ENCODE measurements at places on chromosomes 16 and 17. TPM values are rescaled to one million over a fixed set of nuclear protein-coding genes. Genes with fewer than 3 reads are reported as not detected.

The TMC8 gene
- total RNA-seq: 0.17 TPM

The GLP2R gene
- total RNA-seq: not detected

The CYB5B gene
- 80.6 TPM for total RNA-seq

The CHAD gene
- total RNA-seq: not detected

The MYH2 gene
- not detected for total RNA-seq

The ZNF469 gene
- total RNA-seq: 2.8 TPM

The LCMT1 gene
- total RNA-seq: 51.8 TPM

The FOXN1 gene
- total RNA-seq: not detected

The ABCA6 gene
- 0.84 TPM for total RNA-seq

The LHX1 gene
- total RNA-seq: not detected

The IKZF3 gene
- not detected for total RNA-seq

The MEIOB gene
- not detected for total RNA-seq

The ABCC6 gene
- not detected for total RNA-seq

The NOD2 gene
- not detected for total RNA-seq

The DHODH gene
- 6.2 TPM for total RNA-seq

The B3GNT9 gene
- 25.1 TPM for total RNA-seq

The CCL11 gene
- total RNA-seq: not detected

The GINS2 gene
- 34.6 TPM for total RNA-seq

The JUP gene
- total RNA-seq: 31.1 TPM

The MCRIP1 gene
- 139 TPM for total RNA-seq

The TNP2 gene
- not detected for total RNA-seq

The P2RX1 gene
- total RNA-seq: under 0.01 TPM

The ASGR1 gene
- total RNA-seq: 1.2 TPM

The MMP15 gene
- 2.2 TPM for total RNA-seq

The C17orf67 gene
- total RNA-seq: 1.3 TPM

The TEX14 gene
- total RNA-seq: not detected

The FAM83G gene
- total RNA-seq: 11.6 TPM

The OR1F1 gene
- not detected for total RNA-seq

The CCDC57 gene
- 11.1 TPM for total RNA-seq

The RCVRN gene
- total RNA-seq: not detected

The TNFSF13 gene
- 1.2 TPM for total RNA-seq

The LYRM9 gene
- total RNA-seq: 7.4 TPM

The MOSMO gene
- 16.9 TPM for total RNA-seq

The PDIA2 gene
- 0.17 TPM for total RNA-seq

The OTOP3 gene
- not detected for total RNA-seq

The DNAAF8 gene
- total RNA-seq: 0.30 TPM

The KRT36 gene
- not detected for total RNA-seq

The DLX3 gene
- not detected for total RNA-seq

The AKTIP gene
- 14.3 TPM for total RNA-seq

The CMTM2 gene
- total RNA-seq: not detected

The KRT20 gene
- total RNA-seq: not detected

The ZG16B gene
- 0.45 TPM for total RNA-seq

The IGF2BP1 gene
- 10.3 TPM for total RNA-seq

The ACLY gene
- 445 TPM for total RNA-seq

The PROCA1 gene
- total RNA-seq: 2.9 TPM

The NRN1L gene
- total RNA-seq: 0.30 TPM

The KIFC3 gene
- total RNA-seq: 28.1 TPM

The ERN2 gene
- not detected for total RNA-seq

The ALOX15B gene
- total RNA-seq: under 0.01 TPM

The WNT3 gene
- total RNA-seq: 0.50 TPM

The C16orf46 gene
- 1.6 TPM for total RNA-seq

The PRSS27 gene
- 0.74 TPM for total RNA-seq

The KIF2B gene
- total RNA-seq: not detected

The CBLN1 gene
- not detected for total RNA-seq

The GGT6 gene
- total RNA-seq: not detected

The DDX28 gene
- 7.7 TPM for total RNA-seq

Measured in bronchus fibroblast of lung (primary cell).